Right atrium auricular region (tissue), 2 donors: ENCODE measurements at places on chromosomes 7 and 10. TPM values are rescaled to one million over a fixed set of nuclear protein-coding genes. Genes with fewer than 3 reads are reported as not detected.

TUBB8 gene
- not detected for total RNA-seq

- DNase-seq, result no peak
Observed at GRCh38 chr7:69476416-69476815, 121.9 kb upstream of the AUTS2 start.

PLCE1 gene
- 22.5 TPM for total RNA-seq

- DNase-seq, result no peak
Observed at GRCh38 chr7:129980667-129981066, 27.9 kb upstream of the UBE2H start.

- DNase-seq, result no peak
Observed at GRCh38 chr7:151813445-151813844, 63.5 kb downstream of the PRKAG2 start.

RELN gene
- 6.9 TPM for total RNA-seq

DNA sequence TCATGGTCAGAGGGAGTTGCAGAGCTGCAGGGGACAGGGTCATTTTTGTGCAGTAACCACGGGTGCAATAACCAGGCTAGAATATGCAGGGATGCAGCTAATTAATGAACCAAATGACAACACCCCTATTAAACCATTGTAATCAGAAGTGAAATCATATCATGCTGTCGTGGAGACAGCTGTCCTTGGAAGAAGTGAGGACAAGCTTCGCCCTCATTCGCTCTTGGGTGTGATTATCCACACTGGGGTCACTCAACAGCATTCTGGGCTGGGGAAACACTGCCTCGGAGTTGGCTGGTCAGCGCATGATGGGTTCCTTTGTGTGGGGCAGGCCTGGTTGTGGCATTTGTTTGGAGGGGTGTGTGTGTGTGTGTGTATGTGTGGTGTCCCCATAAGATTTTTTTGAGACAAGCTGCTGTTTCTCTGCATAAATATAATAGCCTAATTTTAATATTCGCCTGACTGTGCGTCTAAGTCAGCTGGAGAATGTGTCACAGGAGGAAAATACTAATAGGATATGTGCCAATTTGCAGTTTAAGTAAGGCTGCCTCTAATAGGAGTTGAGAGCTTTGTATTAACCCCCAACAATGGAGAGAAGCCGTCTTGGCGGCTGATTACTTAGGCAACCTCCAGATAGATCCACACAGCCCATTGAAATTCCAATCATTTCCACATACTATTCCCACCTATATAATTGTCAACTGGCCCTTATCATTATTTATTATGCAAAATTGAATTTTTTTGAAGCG lies 149.4 kb downstream of the DNAJB6 start:
- no peak for DNase-seq

PHKG1 gene
- 11.7 TPM for total RNA-seq

MBL2 gene
- not detected for total RNA-seq

DNAJC12 gene
- total RNA-seq, result 6.0 TPM

GRCh38 chr10:78706726-78707540 lies 361.8 kb upstream of the ZMIZ1 start:
- no peak for DNase-seq

TIAL1 gene
- 39.2 TPM for total RNA-seq

FAM25G gene
- total RNA-seq, result not detected

- no peak for DNase-seq
Observed at GRCh38 chr10:127405221-127405620, 143.9 kb upstream of the NPS start.

GRCh38 chr7:155541986-155542675 lies 4.2 kb downstream of the CNPY1 start:
- no peak for DNase-seq

- DNase-seq, result no peak
Observed at GRCh38 chr10:34538281-34538829, 276.7 kb downstream of the PARD3 start.

DNA sequence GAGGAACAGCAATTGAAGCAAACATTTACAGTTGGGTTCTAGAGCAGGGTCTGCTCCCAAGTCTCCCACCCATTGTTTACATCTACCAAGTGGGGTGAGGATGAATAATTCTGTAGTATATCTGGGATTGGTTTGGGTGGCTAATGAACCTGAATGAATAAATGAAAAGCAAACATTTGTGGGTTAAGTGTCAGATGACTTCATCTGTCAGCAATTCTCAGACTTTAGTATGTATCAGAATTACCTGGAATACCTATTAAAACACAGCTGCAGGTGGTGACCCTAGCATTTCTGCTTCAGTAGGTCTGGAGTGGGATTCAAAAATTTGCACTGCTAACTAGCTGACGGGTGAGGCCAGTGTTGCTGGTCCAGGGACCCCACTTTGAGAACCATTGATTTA lies 18.0 kb upstream of the NPVF start:
- no peak for DNase-seq

DNA sequence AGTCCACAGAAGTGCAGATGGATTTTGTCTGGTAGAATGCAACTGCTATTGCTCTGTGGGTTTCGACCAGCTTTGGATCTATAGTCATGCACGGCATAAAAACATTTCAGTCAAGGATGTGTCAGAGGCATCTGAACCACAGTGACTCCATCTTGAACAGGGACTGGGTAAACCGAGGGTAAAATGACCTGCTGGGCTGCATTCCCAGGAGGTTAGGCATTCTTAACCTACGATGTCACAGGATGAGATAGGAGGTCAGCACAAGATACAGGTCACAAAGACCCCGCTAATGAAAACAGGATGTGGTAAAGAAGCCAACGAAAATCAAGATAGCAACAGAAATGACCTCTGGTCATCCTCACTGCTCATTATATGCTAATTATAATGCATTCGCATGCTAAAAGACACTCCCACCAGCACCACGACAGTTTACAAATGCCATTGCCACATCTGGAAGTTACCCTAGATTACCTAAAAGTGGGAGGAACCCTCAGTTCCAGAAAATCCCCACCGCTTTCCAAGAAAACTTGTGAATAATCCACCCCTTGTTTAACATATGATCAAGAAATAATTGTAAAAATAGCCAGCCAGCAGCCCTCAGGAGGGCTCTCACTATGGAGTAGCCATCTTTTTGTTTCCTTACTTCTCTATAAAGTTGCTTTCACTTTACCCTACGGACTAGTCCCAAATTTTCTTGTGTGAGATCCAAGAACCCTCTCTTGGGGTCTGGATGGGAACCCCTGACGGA lies 50.7 kb upstream of the CPXM2 start:
- DNase-seq, result no peak

BMS1 gene
- total RNA-seq, result 10.5 TPM

GRCh38 chr7:16034353-16034752 lies 347.9 kb upstream of the MEOX2 start:
- no peak for DNase-seq

- no peak for DNase-seq
Observed at GRCh38 chr7:133365917-133366316, 113.0 kb downstream of the EXOC4 start.

DNA sequence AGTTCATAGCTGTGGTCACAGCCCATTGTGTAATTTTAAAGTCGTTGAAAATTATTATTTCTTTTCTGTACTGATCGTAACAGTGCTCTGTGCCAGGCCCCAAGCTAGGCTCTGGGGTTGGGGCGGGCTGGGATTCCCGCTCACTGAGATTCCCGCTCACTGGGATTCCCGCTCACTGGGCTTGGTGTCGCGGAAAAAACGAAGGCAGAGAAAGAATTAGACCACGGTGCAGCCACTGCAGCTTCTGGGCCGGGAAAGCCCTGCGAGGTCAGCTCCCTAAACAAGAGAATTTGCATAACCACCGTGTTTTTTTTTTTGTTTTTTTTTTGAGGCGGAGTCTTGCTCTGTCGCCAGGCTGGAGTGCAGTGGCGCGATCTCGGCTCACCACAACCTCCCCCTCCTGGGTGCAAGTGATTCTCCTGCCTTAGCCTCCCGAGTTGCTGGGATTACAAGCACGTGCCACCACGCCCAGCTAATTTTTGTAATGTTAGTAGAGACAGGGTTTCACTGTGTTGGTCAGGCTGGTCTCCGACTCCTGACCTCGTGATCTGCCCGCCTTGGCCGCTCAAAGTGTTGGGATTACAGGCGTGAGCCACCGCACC lies 31.2 kb downstream of the FOXK1 start:
- DNase-seq, result no peak

DNA sequence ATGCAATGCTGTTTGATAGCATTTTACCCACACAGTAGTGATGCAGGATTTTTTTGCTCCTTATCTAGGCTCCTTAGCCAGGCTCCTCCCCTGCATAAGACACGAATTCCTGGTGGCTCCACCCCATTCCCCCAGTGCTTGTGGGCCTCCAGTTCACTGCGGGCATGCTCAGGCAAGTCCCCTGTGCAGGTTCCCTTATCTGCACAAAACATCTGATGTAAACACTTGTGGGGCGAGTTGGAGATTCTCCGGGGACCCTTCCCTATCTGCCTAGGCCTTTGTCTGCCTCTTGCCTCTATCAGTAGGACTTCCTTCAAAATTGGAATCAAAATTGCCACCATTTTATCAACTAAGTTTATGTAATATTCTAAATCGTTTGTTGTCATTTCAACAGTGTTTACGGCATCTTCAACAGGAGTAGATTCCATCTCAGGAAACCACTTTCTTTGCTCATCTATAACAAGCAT lies 5.4 kb upstream of the STK17A start:
- no peak for DNase-seq

GRCh38 chr10:122207163-122207562 lies 63.9 kb upstream of the BTBD16 start:
- DNase-seq, result no peak

DNA sequence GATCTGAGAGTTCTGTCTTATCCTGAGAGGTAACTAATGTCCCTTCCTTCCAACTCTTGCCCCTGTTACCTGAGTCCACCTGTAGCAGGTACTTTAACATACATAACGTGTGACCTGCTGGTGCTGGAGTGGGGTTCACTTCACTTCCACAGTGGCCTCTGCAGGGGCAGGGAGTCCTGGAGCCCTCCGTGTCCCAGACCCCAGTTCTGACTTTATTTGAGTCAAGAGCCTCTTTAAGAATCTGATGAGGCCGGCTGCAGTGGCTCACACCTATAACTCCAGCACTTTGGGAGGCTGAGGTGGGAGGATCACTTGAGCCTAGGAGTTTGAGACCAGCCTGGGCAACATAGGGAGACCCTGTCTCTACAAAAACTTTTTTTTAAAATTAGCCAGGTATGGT lies 117.0 kb upstream of the RET start:
- DNase-seq, result peak; percentile 18

DNA sequence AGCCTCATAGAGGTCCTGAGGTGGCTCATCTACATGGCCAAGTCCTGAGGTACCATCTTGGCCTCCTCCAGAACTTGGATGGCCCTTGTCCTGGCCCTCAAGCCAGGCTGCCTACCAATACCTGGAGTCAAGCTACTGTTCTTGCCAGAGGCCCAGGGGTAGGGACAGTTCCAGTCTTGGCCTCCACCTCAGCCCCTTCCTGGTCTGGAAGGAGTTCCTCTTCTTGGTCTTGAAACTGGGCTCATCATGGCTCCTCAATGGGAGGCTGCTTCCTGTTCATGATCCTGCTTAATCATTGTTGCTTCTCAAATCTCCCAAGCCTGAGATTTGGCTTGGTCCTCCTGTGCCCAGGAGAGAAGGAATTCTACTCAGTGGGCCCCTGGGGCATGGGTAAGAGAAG lies 3.9 kb downstream of the HPS6 start:
- DNase-seq, result no peak

- DNase-seq, result no peak
Observed at GRCh38 chr7:43118313-43118712, 5.9 kb downstream of the HECW1 start.

GRCh38 chr7:7757576-7757975 lies 39.2 kb upstream of the RPA3 start:
- no peak for DNase-seq

DNA sequence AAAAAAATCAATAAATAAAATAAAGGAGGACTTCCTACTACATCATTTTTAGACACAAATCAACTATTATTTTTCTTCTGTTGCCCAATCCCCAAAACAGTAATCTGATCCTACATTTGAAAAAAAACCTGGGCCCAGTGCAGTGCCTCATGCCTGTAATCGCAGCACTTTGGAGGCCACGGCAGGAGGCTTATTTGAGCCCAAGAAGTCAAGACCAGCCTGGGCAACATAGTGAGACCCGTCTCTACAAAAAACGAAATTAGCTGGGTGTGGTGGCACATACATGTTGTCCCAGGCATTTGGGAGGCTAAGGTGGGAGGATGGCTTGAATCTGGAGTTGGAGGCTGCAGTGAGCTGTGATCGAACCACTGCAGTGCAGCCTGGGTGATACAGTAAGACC lies 2.7 kb upstream of the GTF2I start:
- DNase-seq, result no peak

DNA sequence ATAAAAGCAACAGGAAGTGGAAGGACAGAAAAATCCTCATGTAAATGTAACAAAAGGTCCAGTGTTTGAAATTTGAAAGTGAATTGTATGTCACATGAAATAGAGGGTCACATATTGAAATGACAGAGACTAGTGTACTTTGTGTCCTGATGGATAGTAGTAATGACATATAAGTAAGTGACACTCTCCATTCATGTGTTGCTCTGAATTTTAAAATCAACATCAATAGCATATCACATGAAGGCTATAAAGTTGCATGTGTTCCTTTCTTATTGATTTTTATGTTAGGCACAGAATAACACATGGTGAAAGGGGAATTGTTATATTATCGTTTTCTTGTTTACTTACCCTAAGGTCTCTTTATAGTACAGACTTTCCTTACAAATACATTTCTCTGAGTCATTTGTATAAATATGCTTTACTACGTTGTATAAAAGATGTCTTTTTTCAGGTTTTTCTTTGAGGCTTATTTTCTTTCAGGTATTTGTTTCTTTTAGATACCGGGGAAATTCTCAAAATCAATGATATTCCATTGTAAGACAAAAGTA lies 104.6 kb upstream of the CACNA2D1 start:
- DNase-seq, result no peak

GRCh38 chr10:104336821-104337467 lies 1.3 kb downstream of the ITPRIP start:
- no peak for DNase-seq

STK31 gene
- not detected for total RNA-seq

DNA sequence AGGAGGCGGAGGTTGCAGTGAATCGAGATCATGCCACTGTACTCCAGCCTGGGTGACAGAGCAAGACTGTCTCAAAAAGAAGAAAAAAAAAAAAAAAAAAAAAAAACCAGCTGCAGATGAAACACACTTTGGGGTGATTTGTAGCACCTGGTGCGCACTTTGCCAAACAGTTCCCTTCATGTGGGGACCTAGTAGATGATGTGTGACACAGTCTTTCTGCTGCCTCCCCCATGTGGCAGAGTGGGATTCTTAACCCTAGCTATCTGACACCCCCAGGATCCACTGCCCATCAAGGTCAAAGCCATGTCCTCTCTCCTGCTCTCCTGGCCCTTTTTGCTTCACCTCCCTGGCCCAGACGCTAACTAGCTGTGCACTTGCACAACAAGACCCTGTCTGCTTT lies 52.1 kb upstream of the PDZD8 start:
- DNase-seq, result no peak

- no peak for DNase-seq
Observed at GRCh38 chr7:2080477-2080876, 152.3 kb downstream of the MAD1L1 start.

- no peak for DNase-seq
Observed at GRCh38 chr7:135232720-135233119, 918 bp upstream of the STRA8 start.
